ENCODE measurements at places on chromosomes 13 and 19.

DNA sequence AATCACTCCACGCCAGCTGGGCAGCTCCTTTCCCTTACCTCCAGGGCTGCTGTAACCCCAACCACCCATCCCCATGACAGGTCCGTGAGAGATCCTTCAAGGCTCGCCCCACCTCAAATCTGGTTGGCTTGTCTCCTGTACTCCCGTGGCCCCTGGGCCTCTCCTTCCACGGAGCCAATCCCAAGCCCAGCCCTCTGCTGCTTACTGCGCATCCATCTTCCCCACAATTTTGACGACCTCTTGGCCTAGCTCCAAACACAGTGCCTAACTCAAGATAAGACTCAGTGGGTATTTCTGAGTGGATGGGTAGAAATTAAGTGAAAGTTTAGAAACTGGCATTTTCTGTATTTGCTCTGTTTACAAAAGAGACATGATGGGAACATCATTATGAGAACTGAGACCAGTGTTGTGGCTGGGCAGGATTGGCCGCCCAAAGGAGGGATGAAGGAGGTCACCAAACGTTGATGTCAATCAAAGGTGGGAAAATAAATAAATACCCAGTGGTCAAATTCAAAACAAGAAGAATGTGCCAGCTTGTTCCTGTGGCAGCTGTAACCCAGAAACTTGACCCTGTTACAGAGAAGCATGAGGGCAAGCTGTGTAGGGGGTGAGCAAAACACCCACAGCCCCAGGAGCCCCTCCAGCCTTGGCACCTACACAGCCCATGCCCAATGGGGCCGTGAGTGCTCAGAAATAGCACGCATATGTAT is 162.2 kb downstream of the ABCC4 start:
- DNase-seq, result no peak

DNA sequence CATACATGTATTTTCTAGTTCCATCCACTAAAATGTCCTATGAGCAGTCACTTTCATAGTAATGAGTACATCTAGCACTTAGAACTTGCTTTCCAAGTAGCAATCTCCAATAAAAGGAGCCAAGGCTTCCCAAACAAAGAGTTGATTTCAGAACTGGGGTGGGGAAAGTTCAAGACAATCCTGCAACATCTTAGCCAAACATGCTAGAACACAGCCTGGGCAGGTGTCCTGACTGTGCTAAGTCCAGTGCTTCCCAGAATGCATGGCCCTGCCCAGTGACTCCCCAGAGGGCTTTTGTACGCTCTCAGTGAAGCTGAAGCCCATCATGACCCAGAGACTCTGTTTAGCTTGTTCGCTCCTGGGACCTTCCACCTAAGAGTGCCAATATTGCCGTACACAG is 106.7 kb upstream of the UBAC2 start:
- DNase-seq, result no peak

GRCh38 chr19:34173193-34173956 is 1.1 kb downstream of the LSM14A start:
- peak; percentile 31 for DNase-seq

DNA sequence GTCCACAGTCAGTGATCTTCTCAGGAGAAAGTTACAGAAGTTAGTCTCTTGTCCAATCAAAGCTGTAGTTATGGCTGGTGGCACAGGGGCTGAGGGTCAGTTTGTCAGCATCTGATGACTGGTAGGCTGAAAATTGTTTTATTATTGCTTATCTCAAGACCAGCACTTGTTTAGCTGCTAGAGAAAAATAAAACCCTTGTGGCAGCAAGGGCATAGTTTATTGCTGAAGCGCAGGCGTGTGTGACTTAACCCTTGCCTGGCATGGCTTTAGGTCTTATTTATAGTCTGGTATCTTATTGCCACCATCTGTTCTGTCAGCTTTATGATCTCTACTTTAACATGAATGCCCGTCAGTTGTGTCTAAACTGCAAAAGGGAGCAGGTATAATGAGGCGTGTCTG is 154.7 kb downstream of the USP12 start:
- DNase-seq, result no peak

DNA sequence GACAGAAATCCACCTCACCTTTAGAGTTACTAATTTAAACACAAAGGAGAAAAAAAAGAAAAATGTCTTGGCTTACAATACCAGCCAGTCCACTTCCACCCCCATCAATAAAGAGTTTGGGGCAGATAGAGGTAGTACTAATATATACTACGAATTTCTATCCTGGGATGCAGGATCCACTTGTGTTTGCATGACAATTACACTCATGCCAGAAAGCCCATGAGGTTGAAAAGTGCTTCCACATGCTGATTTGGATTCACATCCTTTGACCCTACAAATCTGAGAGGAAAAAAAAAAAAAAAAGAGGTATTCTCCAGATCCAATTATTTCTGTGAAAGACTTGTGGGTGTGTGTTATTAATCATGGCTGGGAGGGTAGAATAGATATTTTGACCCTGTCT is 335.2 kb downstream of the SLITRK1 start:
- DNase-seq, result no peak

GRCh38 chr19:23314505-23315251 is 64.5 kb upstream of the ZNF724 start:
- no peak for DNase-seq

DNA sequence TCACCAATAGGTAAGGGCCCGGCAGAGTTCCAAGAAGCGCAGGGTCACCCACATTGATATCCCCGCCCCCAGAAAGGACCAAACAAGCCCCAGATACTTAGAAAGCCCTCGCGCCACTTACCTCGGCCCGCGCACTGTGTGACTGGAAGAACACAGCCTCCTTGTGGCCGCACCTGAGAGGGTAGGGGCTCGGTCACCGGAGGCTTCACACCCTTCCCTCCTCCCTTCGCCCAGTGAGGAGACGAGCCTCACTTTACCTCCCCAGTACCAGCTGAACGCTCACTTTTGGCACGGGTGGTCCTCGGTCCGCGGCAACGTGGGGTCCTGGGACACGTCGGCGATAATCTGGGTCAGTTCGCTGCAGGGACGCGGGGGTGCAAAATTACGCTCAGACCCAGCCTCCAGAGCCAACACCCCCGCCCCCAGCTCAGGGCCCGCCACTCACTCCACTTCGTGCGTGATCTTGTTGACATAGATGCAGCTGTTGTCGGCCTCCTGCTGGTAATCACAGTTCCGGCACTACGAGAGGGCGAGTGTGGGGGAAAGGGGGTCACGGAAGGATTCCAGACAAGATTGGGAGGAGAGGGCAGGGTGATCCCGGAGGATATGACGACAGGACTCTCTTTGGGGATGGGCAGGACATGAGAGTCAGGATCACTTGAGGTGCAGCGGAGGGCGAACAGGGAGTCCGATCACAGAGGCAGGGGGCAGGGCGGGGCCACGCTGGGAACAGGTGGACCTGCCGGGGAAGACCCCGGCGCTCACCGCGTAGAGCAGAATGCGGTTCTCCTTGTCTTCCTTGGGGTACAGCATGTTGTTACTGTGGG is 568 bp downstream of the POLR2I start:
- DNase-seq, result peak; percentile 50

GRCh38 chr13:108974686-108975085 is 345.3 kb downstream of the MYO16 start:
- no peak for DNase-seq

GRCh38 chr13:95716231-95716630 is 39.3 kb downstream of the DNAJC3 start:
- no peak for DNase-seq

GRCh38 chr13:98476106-98476505 is 100.8 kb downstream of the STK24 start:
- DNase-seq, result no peak

Data from NCI-H510A (cell line).